Right hindlimb (tissue), 1 donor: ENCODE measurements at places on chromosomes 1 and 21.

DNA sequence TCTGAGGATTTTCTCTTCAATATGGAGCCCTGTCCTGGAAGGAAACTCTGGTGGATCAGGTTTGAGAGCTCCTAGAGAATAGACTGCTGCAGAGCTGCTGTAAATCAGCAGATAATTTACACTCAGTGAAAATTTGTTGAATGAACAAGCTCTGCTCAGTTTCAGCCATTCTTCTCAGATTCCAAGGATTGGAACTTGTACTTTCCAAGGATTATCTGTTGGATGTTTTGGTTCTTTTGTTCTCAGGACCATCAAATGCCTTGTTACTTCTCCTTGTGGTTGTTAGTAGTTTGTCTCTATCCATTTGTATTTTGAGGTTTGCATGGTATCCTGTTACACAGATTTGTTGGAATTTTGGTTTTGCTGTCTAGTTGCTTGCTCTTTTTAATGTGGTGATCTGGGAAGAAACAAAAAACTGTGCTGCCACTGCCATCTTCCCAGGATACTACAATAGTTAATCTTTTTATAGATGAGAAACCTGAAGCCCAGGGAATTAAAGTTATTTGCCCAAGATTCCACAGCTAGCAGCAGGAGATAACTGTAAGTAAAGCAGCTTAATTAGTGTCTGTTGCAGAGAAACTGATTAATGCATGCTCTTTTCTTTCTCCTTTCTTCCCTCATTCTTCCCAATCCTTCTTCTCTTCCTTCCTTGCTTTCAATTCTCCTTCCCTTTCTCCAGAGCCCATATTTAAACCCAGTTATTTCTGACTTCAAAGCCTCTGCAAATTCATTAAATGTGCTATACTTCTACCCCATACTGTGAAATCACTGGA is 21.7 kb upstream of the KIFAP3 start:
- no peak for DNase-seq

- DNase-seq = peak; percentile 38
Measured at GRCh38 chr21:33441489-33442477, 38.0 kb downstream of the TMEM50B start.

DNA sequence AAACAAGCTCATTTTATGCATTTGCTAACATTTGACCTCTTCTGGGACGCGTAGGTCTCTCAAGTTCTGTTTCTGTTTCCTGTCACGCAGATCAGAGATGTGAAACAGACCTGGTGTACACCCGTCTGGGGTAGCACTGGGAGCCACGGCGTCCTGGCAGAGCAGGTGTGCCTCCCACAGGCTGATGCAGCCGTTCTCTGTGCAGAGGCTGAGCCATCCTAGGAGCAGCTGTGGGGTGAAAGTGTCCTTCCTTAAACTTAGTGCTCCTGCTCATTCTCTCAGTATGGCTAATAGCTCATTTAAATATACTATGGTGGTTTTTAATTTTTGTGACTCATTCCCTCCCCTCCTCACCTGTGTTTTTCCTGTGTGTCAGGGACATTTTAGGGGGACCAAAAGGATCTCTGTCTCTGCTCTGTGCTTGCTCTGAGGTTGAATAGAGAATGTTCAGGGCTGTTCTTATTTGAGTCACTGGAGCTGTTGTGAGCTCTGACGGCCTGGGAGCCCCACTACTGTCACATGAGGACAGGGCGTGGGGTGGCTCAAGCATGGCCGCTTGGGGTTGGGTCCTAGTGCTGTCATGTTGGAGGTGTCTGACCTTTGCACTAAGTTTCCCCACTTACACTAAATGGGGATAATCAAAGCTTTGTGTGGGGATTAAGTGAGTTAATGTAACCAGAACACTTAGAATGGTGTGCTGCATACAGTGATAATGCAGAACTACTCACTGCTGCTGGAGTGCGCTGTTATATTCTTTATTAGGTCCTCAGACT is 43.0 kb downstream of the GALNT2 start:
- no peak for DNase-seq

DNA sequence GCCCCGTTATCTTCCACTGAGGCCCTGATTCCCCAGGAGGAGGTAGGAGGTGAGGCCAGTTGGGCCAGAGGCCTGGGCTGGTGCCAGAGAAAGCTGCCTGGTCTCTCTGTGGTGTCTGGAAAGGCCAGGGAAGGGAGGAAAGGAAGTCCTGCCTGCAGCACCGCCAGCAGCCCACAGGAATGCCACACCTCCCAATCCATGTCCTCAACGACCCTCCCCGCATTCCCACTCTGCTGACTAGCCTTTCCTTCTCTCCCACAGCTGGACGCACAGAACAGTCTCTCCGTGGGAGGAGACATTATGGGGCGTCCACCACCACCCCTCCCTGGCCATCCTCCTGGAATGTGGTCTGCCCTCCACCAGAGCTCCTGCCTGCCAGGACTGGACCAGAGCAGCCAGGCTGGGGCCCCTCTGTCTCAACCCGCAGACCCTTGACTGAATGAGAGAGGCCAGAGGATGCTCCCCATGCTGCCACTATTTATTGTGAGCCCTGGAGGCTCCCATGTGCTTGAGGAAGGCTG is 18.0 kb downstream of the CSF1 start:
- DNase-seq = peak; percentile 51

- DNase-seq = no peak
Measured at GRCh38 chr21:45356251-45356650, 48.7 kb upstream of the COL18A1 start.

DNA sequence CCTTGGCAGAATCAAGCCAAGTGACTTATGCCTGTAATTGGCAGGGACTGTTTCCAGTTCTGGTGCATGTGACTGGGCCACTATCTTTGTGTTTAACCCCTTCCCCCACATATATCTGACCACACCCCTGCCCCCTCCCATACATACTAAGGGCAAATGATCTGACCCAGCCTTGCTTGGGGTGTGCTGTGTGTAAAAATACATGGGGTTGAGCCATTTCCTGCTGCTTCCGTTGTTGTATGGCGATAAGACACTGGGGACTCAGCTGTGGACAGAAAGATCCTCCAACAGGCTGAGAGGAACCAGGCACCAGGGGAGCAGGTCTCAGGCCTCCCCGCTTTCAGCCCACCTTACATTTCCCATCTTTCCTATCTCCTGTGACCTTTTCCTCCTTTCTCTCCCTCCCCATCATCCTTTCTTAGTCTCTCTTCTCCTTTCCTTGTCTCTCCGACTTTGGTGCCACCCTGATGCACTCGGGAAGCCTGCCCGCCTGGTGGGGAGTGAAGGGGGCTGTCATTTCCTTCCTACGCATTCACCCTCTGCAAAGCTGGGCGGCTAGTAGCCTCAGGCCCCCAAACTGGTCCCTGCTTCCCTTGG is 39.7 kb downstream of the TMCC2 start:
- no peak for DNase-seq

GRCh38 chr1:110021285-110021684 is 13.1 kb upstream of the STRIP1 start:
- DNase-seq = no peak

DNA sequence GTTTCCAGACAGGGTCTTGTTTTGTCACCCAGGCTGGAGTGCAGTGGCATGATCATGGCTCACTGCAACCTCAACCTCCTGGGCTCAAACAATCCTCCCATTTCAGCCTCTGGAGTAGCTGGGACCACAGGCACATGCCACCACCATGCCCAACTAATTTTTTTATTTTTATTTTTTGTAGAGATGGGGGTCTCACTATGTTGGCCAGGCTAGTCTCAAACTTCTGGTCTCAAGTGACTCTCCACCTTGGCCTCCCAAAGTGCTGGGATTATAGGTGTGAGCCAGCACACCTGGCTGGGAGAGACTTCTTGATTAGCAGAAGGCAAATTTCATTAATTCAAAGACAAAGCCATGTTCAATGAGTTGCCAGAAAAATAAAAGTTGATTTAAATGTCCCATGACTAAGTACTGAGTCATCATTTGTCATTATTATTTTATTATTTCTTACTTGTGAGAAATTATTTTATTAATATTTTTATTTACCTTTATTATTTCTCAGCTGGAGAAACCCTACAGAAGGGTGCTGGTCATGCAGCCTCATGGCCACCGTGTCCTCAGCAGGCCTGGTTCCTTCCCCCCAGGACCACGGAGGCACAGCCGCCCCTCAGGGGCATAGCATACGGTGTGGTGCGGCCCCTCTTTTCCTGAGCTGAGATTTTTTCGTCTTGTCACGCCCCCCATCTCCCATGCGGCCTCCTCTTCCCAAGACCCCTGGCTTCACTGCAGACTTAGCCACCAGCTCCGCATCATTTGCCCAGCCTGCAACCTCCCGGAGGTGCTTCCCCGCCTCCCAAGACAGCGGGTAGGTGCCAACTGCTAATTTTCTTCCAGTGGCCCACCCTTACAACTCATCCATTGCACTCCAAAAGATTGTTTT is 55.3 kb upstream of the SIM2 start:
- DNase-seq = no peak

DNA sequence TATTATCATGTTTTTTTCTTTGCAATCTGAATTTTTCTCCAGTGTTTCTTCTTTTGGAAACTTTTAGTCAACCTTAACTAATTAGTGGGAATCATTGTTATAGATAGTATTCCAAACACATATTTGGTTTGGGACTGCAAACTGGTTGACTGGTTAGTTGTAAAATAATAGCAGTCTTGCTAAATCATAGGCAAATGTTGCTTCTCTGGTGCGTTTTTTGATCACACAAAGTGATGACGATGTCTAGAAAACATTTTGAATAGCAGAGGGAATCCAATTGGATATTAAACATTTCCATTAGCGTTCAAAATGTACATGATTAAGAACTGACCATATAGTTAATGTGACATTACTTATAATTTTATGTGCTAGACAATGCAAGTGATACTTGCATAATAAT is 4.5 kb downstream of the DNAJB4 start:
- DNase-seq = no peak
